Activated naive CD8-positive, alpha-beta T cell treated with anti-CD3 and anti-CD28 coated beads, Interleukin-2, amount 10 ng/mL, durations not matched to agents 7 days and 5 days (primary cell): ENCODE measurements at places on chromosomes 2 and 18. TPM values are rescaled to one million over a fixed set of nuclear protein-coding genes. Genes with fewer than 3 reads are reported as not detected.

LBH gene
- total RNA-seq = 169 TPM

GREB1L gene
- not detected for total RNA-seq

BMP10 gene
- not detected for total RNA-seq

- H3K4me1 ChIP-seq = peaks cover 6% of the 10 kb centered on the region
- no peak for DNase-seq
- peaks cover 4% of the 10 kb centered on the region for H3K36me3 ChIP-seq
- H3K27ac ChIP-seq = no peak overlapping the region
Measured at GRCh38 chr2:178923546-178923945, 116.3 kb upstream of the TTN start.

- DNase-seq = no peak
- peaks cover 2% of the 10 kb centered on the region for H3K36me3 ChIP-seq
- H3K27ac ChIP-seq = no peak overlapping the region
- H3K27me3 ChIP-seq = peaks cover 5% of the 10 kb centered on the region
- no peaks in the 10 kb centered on the region for H3K4me1 ChIP-seq
- H3K4me3 ChIP-seq = no peak overlapping the region
Measured at GRCh38 chr2:191544461-191545062, 133.4 kb upstream of the NABP1 start.

GRCh38 chr18:48662011-48662661, 123.3 kb downstream of the CTIF start:
- peaks cover 5% of the 10 kb centered on the region for H3K27me3 ChIP-seq
- no peak overlapping the region for H3K4me3 ChIP-seq
- no peaks in the 10 kb centered on the region for H3K36me3 ChIP-seq
- no peak for DNase-seq
- H3K27ac ChIP-seq = no peak overlapping the region

- no peak for DNase-seq
- peaks cover 36% of the 10 kb centered on the region for H3K27me3 ChIP-seq
- H3K4me1 ChIP-seq = peaks cover 8% of the 10 kb centered on the region
- no peaks in the 10 kb centered on the region for H3K36me3 ChIP-seq
- no peak overlapping the region for H3K4me3 ChIP-seq
Measured at GRCh38 chr2:17800219-17800618, 16.0 kb upstream of the MSGN1 start.

DNA sequence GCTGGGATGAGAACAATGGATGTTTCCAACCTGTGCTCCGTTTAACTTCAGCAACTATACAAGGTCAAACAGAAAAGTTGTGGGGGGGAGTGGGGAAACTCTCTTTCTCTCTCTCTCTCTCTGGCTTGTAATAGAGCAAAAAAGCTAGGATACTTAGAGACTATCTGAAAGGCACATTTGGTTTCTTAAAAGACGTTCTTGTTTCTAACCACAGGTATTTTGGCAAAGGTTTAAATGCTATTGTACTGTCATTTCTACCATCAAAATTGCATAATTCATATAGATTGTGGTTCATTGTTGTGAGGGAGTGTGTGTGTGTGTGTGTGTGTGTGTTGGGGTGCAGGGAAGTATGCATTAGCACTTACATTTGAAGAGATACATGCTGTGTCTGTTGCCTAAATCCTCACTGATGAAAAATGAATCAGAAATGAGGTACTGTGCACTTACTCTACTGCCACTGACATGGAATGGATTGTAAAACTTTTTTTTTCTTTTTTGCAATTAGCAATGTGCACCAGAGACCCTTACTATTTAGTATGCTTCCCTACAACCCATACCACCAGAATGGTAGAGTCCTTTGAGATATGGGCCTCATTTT, 841.0 kb upstream of the PIK3C3 start:
- no peak overlapping the region for H3K4me3 ChIP-seq
- no peak for DNase-seq
- no peaks in the 10 kb centered on the region for H3K27me3 ChIP-seq
- H3K36me3 ChIP-seq = no peaks in the 10 kb centered on the region
- H3K27ac ChIP-seq = no peak overlapping the region
- no peaks in the 10 kb centered on the region for H3K4me1 ChIP-seq

- peaks cover 11% of the 10 kb centered on the region for H3K4me1 ChIP-seq
- H3K4me3 ChIP-seq = no peak overlapping the region
- no peak for DNase-seq
- peaks cover 15% of the 10 kb centered on the region for H3K36me3 ChIP-seq
- no peak overlapping the region for H3K27ac ChIP-seq
- H3K27me3 ChIP-seq = no peaks in the 10 kb centered on the region
Measured at GRCh38 chr2:197461057-197461456, 7.7 kb downstream of the COQ10B start.
